ENCODE measurements at places on chromosomes 3 and 15.

- DNase-seq: no peak
Measured at GRCh38 chr3:142445816-142446254, 2.0 kb downstream of the XRN1 start.

- no peak for DNase-seq
Measured at GRCh38 chr3:32018757-32019564, 37.4 kb downstream of the ZNF860 start.

GRCh38 chr15:47399100-47399499, 318.2 kb upstream of the SEMA6D start:
- DNase-seq: no peak

DNA sequence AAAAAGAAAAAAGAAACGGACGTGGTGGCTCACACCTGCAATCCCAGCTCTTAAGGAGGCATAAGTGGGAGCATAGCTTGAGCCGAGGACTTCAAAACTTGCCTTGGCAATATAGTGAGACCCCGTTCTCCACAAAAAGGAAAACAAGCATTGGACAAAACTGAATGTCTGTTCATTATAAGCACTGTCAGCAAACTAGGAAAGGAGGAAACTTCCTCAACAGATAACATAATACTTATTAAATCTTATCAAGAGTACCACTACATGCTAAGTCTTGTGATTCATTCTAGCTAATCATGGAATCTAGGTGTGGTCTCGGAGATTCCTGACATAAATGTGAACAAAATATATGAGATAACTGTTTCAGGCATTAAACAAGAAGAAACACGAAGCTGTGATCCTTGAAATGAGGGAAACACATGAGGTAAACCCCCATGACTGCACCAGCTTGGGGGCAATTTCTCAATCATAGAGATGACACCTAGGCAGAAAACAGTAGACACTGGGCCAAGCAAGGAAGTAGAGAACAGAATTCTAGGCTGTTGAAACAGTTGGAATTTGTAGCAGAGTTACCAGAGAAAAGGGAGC, 33.3 kb downstream of the TRPM7 start:
- DNase-seq: no peak

- DNase-seq: no peak
Measured at GRCh38 chr3:47228088-47228487, 54.5 kb downstream of the KIF9 start.

DNA sequence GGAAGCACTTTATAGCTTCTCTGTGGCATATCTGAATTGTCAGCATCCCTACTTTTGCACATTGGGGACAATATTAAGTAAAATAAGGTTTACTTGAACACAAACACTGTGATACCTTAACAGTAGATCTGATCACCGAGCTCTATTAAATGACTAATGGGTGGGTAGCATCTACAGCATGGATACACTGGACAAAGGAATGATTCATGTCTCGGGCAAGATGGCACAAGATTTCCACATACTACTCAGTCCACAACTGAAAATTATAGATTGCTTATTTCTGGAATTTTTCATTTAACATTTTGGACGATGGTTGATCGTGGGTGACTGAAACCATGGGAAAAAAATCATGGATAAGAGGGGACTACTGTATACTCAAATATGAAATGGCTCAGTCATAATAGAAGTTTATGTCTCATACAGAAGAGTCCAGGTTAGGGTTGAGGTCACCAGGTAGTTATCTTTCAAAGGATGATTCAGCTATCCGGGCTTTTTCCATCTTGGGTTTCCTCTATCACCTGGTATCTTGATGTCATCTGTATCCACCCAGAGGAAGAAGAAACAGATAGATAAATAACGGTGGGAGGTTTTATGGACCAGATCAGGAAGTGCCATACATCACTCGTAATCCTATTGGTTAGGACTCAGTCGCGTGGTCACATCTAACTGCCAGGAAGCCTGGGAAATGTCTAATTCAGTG, 320.0 kb upstream of the RARB start:
- DNase-seq: no peak

DNA sequence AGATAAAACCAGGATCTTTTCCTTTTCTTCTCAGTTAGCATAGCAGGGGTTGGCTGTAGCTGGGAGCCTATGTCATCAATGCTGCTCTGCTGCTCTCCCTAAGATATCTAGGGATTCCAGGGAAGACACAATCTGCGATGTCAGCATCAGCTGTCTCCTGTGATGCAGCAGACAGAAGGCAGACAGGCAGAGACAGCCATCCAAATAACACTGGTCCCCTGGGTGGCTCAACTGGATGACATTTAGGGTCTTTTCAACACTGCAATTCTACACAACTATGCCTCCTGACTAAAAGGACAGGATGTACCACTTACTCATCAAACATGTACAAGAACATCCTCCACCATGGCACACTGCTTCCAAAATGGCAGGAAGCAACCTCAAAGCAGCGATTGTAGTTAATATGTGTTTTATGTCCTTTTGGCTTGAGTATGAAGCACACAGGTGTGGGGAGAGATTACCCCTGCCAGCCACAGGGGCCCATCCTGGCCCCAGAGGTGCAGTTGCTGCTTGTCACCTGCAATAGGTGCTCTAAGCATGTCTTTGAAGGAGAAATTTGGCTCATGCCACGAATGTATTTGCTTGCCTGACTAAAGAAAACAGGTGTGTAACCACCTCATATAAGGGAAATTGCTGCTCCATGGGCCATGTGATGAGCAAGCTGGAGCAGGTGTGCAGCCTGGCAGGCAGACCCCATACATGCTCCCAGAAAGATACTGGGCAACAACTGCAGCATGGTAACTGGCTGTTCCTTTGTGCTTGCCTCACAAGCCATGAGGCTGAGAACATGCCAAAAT, 357.8 kb downstream of the VPS13C start:
- DNase-seq: no peak

GRCh38 chr15:61299075-61299763, 70.1 kb upstream of the RORA start:
- no peak for DNase-seq

DNA sequence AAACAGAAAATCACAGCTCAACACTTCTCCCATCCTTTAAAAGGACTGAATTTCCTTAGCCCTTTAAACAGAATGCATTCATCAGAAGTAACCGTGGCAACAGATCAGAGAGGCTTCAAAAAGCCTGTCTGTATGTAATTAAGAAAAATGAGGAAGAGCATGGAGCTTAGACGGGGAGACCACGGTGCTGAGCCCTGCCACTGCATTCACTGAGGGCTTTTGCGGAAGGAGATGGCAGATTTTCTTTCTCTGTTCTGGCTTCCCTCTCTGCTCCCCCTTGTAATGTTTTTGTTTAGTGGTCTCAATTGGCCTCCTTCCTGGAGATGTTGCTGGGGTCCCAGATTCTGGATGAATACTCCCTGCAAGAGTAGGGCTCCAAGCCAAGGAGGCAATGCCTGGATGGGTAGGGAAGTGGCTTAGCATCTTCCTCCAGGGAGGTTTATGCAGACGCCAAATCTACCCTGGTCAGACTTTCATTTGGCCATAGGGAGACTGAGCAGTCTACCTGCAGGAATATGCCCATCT, 332.9 kb downstream of the EPHB1 start:
- no peak for DNase-seq

DNA sequence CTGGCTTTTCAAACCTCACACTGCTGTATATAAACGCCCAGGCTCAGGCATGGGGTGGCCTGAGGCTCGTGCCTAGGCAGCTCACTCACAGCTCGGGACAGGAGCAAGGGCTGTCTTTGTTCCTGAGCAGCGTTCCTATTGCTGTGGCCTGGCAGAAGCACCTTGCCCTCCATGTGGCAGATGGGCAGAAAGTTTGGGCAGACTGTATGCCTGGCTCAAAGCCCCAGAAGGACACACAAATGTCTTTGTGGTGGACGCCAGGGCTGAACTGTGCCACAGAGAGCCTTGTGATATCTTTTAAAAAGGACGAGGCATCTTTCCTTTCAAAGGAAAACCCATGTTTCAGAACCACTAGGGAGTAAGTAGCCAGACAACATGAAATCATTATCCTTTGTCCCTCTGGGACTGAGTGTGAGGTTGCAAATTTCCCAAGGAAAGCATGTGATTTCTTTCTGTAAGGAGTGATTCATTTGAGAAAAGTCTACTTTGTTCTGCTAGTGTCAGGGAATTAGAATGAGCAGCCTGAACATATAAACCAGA, 29.3 kb upstream of the UBE2E1 start:
- no peak for DNase-seq

- DNase-seq: no peak
Measured at GRCh38 chr15:63372018-63372705, 9.5 kb downstream of the CA12 start.

- DNase-seq: no peak
Measured at GRCh38 chr15:75361989-75362641, 6.3 kb downstream of the MAN2C1 start.

DNA sequence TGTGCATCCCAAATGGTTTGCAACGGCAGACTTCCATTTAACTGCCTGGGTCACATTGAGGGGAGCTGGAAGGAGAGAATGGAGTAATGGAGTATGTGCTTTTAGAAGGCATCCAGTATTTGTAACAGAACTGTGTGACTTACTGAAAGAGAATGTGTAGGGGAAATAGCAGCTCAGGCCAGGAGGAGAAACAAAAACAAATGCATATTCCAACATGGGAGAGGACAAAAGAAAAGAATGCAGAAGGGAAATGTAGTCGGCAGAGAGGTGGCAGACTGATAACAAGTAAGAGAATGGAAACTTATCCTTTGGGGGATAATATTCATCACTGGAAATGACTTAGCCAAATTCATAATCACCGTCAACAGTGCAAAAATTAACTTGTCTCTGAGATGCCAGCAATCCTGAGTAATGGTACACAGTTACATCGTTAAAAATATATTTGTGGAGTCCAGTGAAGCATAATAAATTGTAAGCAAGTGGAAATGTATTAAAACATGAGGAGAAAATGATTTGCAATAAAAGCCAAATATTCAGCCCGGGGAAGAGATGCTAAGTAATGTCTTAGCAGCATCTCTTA, 294.9 kb upstream of the SGO1 start:
- no peak for DNase-seq

GRCh38 chr3:117512975-117513374, 803.4 kb downstream of the TUSC7 start:
- no peak for DNase-seq

DNA sequence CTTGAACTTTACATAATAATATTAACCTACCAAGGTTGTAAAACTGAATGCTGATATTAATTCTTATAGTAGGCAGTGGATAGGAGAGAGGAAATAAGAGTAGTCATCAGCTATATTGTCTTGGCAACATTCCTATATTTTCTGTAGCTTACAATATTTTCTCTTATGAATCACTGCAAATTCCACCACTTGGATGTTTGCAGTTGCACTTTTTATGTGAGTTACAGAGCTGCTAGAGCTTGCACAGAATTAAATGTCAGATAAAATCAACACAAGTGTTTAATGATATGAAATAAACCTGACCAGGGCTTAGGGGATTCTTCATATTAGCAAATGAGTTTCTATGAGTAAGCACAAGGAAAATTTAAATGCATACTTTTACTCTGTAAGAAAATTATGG, 1710.1 kb downstream of the SI start:
- no peak for DNase-seq

- DNase-seq: no peak
Measured at GRCh38 chr3:63458405-63458804, 180.3 kb downstream of the SYNPR start.

GRCh38 chr15:48176957-48177356, 1.1 kb downstream of the MYEF2 start:
- DNase-seq: no peak

DNA sequence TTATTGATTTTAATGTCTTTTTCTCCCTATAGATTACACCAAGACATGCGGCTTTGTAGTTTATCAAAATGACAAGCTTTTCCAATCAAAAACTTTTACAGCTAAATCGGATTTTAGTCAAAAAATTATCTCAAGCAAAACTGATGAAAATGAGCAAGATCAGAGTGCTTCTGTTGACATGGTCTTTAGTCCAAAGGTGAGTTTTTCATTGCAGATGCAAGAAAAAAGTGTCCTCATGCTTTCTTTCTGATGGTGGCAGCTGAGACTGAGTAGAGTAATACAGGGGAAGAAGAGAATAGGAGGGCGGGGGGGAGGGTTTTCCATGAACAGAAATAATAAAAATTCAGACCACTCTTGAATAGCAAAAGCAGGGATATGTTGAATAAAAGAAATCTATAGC, 36.5 kb downstream of the ADGRG7 start:
- DNase-seq: no peak

GRCh38 chr15:43795997-43796396, 3.9 kb downstream of the SERF2 start:
- DNase-seq: no peak

GRCh38 chr3:58038675-58039292, 30.6 kb downstream of the FLNB start:
- no peak for DNase-seq

GRCh38 chr15:38412466-38412865, 41.5 kb upstream of the FAM98B start:
- DNase-seq: no peak

DNA sequence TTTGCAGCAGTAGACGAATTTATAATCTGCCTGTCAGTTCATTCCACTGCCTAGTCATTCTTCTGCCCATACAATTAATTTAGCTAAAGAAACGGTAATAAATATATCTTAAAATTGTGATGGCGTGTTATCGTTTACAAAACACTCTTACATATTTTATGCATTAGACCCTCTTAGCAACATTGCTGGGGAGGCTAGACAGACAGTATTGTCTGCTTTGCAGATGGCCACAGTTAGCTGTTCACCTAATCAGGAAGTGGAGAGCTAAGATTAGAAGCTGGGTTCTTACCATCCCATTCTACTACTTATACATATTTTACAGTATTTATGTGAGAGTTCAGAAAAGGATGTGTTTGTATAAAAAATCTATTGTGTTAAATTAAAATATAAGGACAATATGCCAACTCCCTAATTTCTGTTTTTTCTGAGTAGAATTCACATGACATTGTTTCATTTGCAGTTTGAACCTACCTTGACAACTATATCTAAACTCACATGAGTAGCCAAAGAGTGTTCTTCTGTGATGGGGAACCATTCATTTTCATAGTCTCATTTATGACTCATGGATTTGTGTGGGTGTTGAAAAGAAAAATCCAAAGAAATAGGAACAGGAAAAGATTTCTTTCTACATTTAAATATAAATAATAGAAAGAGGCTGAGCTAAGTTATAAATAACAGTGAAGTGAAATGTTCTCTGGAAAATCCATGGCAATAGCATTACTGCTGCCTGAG, 41.7 kb upstream of the C3orf80 start:
- DNase-seq: no peak

DNA sequence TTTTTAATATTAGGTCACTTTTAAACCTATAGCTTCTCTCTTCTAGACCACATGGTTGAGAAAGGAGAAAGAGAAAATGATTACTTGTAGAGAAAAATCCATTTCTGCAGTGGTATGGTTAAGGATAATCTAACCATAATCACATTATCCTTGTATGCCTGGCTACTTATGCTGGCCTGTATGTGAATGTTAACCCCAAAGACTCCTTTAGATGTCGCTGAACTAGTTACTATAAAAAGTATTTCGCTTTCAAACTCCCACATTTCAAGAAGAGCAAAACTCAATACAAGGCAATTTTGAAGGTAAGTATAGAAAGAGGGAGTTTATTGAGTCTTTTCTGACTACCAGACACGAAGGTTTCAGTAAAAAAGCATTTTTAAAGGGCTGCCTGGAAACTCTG, 2.2 kb downstream of the KCTD6 start:
- no peak for DNase-seq

GRCh38 chr15:69743091-69743490, 290.5 kb downstream of the RPLP1 start:
- no peak for DNase-seq

- no peak for DNase-seq
Measured at GRCh38 chr3:19954676-19955075, 7.8 kb downstream of the RAB5A start.

GRCh38 chr3:30862004-30862403, 32.5 kb downstream of the GADL1 start:
- DNase-seq: no peak

- DNase-seq: no peak
Measured at GRCh38 chr3:16686679-16687078, 81.5 kb upstream of the DAZL start.

Data from femur (tissue), 1 donor.